Activated CD4-positive, alpha-beta T cell treated with anti-CD3 and anti-CD28 coated beads for 48 hours (primary cell): ENCODE measurements at places on chromosomes 16 and 17.

GRCh38 chr17:61731330-61731729, 132.0 kb downstream of the BRIP1 start:
- DNase-seq: no peak

- DNase-seq: no peak
These were observed 16.6 kb upstream of the TXNDC11 start for GRCh38 chr16:11759163-11759834.

GRCh38 chr16:3012246-3012645, 477 bp upstream of the CLDN9 start:
- no peak for DNase-seq

GRCh38 chr16:2331931-2332267, 8.6 kb downstream of the ABCA3 start:
- DNase-seq: no peak

GRCh38 chr17:21419299-21420239, 43.4 kb downstream of the KCNJ12 start:
- DNase-seq: peak; percentile 32

GRCh38 chr17:30427611-30428010, 48.9 kb downstream of the CPD start:
- no peak for DNase-seq

GRCh38 chr17:71315568-71315967, 805.3 kb upstream of the SOX9 start:
- no peak for DNase-seq

DNA sequence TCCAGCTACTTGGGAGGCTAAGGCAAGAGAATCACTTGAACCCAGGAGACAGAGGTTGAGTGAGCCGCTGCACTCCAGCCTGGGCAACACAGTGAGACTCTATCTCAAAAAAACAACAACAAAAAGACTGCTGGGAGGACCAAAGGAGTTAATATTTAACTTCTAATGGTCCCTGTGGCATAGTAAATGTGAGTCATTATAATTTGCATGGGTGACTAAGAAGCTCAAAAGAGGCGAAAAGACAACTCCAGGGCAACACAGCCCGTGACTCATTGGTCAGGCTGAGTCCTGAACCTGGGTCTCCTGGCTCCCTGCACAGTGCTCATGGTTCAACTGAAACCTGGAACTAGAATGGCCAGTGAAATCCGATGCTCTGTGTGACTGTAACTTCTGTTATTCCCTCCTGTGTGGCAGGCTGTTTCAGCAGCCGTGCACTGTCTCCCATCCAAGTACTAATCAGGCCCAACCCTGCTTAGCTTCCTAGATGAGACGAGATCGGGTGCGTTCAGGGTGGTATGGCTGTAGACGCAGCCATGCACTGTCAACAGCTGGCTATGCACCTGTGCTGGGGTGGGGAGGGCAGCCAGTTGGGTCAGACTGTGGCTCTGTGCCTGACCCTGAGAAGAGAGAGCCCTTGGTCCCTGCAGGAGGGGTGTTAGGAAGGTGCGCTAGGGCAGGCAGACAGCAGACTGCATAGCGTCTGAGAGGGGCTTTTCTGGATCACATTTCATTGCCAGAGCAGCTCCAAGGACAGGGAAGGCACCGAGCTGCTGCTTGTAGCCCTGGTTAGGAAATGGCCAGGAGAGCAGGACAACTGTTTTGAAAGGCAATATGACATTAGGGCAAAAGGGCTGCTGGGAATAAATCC, 14.5 kb upstream of the GPRC5C start:
- DNase-seq: peak; percentile 25

GRCh38 chr16:81703177-81704155, 75.6 kb upstream of the PLCG2 start:
- peak; percentile 28 for DNase-seq

DNA sequence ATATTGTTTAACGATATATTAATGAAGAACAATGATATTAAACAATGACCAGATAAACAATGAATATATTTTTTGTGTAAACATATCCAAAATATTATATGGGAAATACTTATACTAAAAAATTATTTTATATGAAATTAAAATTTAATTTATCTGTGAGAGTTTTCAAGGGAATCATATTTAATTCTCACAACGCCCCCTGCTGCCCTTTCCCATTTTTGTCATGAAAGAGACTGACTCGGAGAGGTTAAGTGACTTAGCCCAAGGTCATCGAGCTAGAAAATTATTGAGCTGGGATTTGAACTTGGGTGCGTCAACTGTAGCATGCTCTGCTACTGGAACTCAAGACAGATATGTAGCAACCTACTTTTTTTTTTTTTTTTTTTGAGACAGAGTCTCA, 7.2 kb upstream of the MYCBPAP start:
- peak; percentile 52 for DNase-seq

GRCh38 chr17:30239089-30239462, 3.6 kb upstream of the SLC6A4 start:
- no peak for DNase-seq

- no peak for DNase-seq
These were observed 3.3 kb downstream of the ORMDL3 start for GRCh38 chr17:39923836-39924690.

DNA sequence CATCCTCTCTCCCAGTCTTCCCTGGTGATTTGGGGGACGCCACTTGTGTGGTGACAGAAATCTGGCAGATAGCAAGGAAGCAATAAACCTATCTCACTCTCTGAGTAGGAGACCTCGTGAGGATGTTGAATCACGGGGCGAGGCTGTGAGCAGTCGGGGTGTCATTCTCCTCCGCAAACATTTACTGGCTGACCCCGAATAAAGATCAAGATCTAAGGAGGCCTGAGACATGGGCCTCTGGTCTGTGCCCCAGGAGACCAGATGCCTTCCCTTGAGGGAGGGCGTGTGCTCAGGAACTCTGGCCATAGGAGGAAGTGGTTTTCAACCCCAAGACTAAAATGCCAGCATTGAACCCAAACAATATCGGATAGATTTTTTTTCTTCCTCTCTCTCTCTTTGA, 53.1 kb downstream of the FOXL1 start:
- no peak for DNase-seq

GRCh38 chr16:8859913-8860881, 8.6 kb downstream of the CARHSP1 start:
- DNase-seq: no peak

DNA sequence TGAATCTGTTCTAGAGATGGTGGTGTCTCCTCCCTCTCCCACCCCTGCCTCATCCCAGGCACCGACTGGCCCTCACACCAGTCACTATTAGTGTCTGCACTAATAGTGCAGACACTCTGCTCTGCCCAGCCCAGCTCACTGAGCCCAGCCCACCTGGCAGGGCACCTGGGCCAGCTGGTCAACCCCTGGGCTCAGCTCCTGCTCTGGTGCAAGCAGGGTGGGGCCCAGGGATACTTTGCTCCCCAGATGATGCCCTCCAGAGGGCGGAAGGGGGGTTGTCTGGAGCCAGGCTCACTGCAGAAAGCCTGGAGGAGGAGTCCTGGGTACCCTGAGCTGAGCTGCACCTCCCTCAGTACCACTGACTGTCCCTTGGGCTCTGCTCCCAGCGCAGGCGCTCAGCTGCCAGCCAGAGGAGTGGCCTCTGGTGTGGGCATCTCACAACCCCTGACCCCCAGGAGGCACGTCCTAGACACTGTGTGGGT, 14.5 kb downstream of the RAB11FIP4 start:
- DNase-seq: no peak

DNA sequence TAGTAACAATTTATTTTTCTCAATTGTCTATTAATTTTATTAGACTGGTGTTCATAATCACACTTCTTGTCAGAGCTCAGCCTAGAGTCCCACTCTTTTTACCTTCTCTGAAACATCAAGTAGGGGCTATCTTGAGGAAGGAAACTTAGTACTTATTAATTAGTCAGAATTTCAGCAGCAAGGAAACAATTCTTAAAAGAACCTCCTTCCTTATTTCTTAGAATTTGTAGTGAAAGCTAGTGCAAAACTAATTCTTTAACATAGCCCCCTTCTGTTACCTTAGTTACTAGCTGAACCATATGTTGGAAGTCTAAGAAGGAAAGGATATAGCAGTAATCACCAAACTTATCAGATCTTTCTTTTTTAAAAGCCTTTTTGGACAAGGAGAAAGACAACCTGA, 35.2 kb downstream of the MAP2K4 start:
- no peak for DNase-seq

DNA sequence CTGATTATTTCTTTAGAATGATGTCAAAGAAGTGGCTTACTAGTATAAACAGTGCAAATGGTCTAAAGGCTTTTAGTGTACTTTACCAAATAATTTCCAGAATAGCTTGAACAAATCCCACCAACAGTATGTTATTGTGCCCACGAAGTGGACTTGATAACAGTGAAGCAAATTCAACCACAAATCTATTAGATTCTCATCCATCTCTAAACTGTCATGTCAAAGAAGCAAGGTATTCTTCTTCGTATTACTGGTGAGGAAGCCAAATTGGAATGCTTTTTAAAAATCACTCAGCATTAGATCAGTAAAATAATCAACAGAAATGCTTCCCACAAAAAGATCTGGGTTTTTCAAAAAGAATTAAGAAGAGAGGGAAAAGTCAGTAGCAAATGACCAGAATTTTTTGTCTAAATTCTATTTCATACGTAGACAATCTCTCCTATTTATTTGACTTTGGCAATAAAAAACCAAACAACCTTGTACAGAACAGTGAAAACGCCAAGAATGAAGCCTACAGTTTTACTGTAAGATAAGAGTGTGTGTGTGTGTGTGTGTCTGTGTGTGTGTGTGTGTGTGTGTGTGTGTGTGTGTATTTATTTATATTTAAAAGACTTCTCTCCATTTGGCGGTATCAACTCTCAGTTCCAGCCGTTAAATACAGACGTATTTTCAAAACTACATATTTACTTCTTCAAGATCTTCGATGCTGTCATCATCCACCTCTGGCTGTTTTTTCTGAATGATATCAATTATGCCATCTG, 114.6 kb downstream of the CYB561 start:
- DNase-seq: no peak

GRCh38 chr16:4970010-4970409, 11.9 kb downstream of the SEC14L5 start:
- DNase-seq: no peak

DNA sequence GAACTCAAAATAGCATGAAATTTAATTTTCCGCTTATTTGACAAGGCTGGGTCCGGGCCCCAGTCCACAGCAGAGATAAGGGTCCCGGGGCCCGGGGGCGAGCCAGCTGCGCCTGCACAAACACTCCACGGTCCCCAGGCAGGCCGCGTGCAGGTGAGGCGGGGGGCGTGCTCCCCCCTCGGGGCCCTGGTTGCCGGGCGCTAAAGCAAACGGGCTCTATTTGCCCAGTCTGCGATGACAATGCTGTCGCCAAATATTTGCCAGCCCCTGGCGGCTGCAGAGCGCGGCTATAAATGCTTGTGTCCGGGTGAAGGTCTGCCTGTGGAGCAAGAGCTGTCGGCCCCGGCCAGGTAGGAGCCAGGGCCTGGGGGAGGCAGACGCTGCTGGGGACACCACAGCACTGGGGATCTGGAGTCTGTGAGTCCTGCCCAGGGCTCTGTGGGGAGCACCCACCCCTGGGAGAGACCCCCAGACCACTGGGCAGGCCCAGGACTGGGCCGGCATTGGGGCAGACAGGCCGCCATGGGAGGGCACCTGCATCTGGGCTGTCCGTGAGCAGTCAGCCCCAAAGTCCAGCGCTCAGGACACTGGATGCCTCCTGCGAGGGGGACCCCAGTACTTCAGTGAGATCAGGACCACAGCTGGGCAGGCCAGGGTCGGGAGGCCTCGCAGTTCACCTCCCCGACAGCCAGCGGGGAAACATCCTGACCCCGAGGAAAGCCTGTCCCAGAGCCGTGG, at the start of gene PERCC1:
TSS of gene PERCC1 (plus strand) at position 320 of the 738 bp plus-strand sequence. CDS start 1,516 bp downstream, outside the sequence.
- DNase-seq: no peak

DNA sequence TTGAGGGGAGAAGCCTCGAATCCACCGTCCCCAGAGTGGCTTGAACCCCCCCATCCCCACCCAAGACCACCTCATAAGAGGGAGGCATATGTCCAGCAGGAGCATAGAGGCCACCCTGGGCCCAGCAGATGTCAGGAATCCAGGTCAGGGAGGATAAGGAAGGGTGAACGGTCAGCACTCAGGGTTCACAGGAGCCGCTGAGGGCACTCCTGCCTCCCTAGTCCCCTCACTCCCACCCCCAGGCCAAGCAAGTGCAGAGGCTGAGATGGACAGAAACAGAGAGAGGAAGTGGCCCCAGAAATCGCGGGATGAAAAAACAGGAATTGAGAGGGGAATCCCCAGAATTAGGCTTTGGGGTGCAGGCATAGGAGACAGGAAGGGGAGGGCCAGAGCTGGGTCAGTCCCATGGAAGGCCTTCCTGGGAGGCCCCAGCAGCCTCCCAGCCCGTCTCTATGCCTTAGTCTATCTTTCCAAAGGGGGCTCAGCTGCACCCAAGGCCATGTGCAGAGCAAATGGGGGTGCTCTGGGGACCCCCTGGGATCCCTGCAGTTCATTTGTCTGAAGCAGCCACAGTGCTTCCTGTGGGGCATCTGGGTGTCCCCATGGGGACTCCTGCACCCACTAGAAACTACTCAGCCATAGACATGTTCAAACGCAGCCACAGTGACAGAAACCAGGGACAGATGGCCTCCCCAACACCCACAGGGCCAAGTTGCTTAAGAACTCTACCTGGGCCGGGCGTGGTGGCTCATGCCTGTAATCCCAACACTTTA, 1.7 kb downstream of the CMTM3 start:
- no peak for DNase-seq

GRCh38 chr16:82119405-82119804, 50.6 kb downstream of the MPHOSPH6 start:
- DNase-seq: no peak

DNA sequence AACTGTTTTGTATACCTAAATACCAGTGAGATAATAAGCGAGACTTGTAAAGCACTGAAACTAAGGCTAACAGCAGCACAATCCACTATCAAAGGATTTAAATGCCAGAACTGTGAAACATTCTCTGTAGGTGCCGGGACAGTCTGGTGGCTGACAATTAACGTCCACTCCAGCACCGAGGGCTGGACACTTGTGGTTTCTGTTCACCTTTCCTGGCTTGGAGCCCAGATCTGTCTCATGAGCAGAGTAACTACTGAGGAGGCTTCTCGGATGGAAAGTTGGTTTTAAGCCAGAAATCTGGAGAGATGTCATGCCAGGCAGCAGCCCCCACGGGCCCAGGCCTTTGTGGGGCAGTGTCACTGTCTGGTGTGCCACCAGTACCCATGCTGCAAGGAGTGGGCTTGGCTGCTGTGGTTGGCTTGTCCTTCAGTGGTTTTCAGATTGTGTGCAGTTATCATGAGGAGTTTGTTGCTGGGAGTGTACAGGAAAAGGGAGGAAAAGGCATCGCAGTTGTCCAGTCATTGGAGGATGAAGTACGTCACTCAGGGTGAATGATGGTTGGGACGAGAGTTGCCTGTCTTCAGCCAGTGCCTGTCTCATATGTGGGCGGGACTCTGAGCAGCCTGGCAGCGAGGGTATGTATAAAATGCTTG, 35.5 kb downstream of the UBN1 start:
- no peak for DNase-seq

DNA sequence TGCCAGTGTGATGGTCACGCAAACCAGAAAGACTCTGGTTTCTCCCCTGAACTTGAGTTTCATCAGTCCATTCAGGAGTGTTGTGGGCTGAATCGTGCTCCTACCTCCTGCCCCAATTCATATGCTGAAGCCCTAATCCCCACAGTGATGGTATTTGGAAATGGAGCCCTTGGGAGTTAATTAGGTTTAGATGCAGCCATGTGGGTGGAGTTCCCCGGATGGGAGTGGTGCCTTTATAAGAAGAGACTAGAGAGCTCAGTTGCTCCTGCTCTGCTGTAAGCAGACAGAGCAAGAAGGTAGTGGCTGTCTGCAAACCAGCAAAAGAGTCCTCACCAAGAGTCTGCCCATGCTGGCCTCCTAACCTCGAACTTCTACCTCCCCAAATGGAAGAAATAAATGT, 160.3 kb upstream of the DYNLRB2 start:
- no peak for DNase-seq
